Lower leg skin (tissue), 4 donors: ENCODE measurements at places on chromosomes 7 and 10. TPM values are rescaled to one million over a fixed set of nuclear protein-coding genes. Genes with fewer than 3 reads are reported as not detected.

DNA sequence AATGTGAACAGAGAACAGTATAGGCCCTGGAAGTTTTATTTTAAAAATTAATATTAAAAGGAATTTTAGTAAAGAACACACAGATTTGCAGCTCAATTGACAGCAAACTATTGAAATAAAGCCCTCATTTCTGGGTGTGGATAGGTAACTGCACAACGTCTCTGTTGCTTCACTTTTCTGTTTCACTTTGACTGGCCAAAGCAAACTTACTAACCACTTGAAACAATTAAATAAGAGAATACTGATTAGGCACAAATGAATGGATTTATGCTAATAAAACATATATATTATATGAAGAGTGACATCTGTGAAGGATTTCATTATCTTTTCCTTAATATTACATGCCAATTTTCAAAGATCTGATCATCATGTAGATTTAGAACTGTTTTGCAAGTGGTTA, 11.9 kb downstream of the ZNF804B start:
- no peak for DNase-seq

CRPPA gene
- 1.5 TPM for total RNA-seq

DNA sequence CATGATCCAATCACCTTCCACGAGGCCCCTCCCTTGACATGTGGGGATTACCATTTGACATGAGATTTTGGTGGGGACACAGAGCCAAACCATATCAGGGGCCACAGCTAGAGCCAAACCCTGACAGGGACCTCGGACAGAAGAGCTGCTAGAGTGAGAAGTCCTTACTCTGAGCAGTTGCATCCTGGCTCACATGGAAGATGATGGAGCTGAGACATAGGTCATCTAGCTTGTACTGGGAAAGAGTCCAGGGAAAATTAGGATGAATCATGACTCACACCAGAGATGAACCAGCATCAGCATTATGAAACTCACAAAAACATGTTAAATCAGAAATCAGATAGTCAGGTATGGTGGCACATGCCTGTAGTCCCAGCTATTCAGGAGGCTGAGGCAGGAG, 12.8 kb upstream of the FMC1 start:
- no peak for DNase-seq

DNA sequence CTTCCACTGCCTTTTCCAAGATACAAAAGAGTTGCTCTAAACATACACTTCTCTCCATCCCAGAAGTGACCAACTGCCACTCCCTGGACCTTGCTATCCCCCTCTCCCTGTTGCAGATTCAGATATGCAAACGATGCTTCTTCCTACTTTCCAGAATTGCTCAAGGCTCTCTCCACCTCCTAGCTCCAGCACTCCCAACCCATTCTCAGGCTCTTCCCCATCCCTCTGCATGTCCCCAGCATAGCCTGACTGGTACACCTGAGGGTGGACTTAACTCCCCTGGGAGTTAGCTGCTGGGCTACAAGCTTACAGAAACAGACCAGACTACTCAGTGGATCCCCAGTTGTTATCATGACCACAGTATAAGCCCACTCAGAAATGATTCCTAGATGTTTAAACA, 27.6 kb downstream of the MKRN1 start:
- DNase-seq: no peak

GNAT3 gene
- not detected for total RNA-seq
